Stimulated activated CD8-positive, alpha-beta memory T cell treated with anti-CD3 and anti-CD28 coated beads, Interleukin-7, amount 100 ng/mL, for 24 hours (primary cell): ENCODE measurements at places on chromosomes 13 and 19.

DNA sequence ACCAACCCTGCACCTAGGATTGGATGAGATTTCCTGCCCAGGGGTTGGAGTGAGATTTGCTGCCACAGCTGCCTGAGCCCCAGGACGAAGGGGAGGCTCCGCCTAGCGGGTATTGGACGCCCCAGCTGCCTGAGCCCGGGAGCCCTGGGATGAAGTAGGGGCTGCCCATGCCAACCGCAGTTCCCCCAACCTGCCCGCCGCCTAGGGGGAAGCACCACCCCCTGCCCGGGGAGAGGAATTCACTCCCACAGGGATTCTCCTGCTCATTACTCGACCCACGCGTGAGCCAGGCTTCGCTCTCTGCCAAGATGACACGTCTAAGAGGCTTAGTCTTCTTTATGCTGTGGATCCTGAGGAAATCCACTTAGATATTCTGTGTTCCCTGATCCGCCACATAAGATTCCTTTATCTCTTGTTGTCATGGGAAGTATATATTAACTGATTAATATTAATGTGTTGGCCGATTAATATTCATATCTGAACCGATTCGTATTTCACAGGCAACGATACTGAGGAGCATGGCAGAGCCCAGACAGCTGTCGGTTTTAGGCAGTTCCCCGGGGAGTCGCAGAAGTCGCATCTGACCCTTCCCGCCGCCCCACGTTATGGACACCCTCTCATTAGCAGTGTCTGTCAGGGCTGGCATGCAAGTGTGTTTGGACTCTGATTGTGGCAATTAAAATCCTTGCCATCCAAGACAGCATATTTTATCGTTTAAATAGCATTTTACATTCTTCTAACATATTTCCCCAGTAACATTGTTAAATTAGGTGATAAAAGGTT, 44.5 kb upstream of the KCTD15 start:
- DNase-seq, result no peak

GRCh38 chr13:49356223-49356622, 87.6 kb downstream of the CAB39L start:
- DNase-seq, result no peak

DNA sequence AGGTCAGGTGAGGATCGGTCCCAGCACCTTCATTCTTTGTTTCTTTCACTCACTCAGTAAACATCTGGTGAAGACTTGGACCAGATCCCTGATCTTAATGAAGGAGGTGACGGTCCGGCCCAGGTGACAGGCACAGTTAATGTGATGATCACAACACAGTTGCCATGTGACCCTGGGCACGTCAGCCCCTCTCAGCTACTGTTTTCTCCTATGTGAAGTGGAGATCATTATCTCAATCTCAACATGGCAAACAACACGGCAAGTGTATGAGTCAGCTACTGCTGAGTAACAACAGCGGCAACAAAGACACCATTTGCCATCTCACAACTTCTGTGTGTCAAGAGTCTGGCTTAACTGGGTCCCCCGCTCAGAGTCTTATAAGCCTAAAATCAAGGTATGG, 74.6 kb downstream of the GNG7 start:
- DNase-seq, result no peak

DNA sequence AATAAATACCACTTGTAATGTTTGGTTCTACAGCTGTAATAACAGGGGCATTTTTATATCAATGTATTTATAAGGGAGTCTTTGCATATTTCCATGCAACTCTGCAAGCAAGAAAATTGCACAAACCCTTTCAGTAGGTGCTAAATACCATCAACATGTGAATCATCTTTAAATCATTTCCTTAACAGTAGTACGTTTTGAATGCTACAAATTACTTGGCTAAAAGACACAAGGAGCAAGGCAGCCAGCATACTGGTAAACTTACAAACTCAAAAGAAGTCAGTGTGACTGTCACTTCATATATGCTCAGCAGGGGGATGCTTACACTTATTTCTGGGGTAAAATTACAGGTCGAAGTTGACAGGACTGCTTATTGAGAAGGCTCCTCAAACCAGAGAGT, 402.4 kb downstream of the EFNB2 start:
- DNase-seq, result no peak

DNA sequence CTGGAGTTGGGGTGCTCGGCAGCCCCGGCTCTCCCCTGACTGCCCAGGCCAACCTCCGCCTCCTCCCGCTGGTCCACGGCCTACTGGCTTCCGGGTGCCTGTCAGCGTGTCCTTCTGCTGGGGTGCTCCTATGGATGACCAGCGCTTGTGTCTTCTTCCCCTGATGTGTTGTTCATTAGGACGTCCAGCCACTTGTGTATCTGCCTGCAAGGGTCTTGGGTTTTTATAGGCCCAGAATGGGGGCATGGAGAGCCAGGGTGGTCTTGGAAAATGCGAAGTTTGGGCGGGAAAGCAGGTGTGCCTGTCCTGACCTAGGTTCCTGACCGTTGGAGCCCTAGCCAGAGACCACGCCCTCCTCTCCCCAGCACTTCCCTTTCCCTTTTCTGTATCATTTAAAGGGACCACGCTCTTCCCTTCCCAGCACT, 139.8 kb downstream of the SLITRK5 start:
- no peak for DNase-seq

GRCh38 chr13:74203576-74203975, 69.4 kb upstream of the KLF12 start:
- no peak for DNase-seq

DNA sequence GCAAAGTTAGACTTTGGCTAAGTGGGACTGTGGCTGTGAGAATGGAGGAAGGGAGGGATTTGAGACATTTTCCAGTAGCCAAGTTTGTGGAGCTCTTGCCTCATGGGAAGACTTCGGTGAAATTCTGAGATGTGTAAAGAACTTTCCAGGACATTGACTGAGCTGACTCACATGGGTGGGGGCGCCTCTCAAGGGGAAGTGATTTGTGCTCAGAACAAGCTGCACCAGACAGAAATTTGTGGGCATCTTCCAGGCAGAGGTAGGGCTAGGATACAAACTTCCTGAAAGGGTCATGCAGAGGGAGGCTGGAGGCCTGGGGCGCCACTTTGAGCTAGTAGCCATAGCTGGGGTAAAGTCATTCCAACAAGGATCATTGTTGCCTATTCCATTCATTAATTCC, 9.8 kb upstream of the SIGLEC10 start:
- DNase-seq, result no peak

DNA sequence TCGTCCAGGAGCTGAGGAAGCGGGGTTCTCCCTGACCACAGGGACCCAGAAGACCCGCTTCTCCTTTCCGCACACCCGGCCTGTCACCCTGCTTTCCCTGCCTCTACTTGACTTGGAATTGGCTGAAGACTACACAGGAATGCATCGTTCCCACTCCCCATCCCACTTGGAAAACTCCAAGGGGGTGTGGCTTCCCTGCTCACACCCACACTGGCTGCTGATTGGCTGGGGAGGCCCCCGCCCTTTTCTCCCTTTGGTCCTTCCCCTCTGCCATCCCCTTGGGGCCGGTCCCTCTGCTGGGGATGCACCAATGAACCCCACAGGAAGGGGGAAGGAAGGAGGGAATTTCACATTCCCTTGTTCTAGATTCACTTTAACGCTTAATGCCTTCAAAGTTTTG, 18.9 kb downstream of the VASP start:
- DNase-seq, result no peak

DNA sequence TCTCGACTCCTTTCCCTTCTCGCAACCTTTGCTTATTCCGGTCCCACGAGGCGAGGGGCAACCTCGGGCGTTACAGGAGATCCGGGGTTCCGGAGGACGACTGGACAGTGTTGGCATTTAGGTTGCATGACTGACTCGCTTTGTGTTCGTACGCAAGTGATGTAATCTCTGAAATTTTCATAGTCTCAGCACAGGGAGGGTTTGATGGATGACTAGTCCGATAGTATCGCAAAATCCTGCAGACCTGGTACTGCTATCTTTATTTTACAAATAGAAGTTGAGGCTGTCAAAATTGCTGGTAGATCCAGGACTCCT, 342 bp downstream of the DDX49 start:
- no peak for DNase-seq

DNA sequence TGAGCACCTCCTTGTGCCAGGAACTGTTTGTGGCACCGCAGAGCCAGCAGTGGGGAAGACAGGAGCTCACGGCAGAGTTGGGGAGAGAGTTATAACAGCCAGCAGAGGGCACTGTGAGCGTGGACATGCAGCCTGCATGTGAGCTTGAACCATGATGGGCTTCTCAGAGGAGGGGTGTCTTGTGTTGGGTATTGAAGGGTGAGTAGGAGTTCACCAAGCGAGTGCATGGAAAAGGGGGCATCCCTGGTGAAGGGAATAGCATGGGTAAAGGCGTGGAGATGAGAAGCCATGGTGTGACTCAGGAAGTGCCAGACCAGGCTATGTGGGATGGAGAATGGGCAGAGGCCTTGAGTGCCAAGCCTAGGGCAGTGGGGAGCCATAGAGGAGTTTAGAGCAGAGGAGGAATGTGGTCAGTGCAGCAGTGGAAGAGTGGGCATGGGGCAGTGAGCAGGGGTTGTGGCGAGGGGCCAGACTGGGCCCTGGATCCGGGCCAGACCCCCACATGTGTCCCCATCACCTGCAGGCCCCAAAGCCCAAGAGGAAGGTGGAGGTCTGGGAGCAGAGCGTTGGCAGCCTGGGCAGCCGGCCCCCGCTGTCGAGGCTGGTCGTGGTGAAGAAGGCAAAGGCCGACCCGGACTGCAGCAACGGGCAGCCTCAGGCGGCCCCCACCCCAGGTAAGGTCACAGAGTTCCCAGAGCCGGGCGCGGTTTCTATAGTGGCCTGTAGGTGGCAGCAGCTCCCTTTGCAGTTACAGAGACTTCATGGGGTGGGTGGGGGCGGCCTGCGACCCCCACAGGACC, 11.8 kb upstream of the SHD start:
- DNase-seq, result peak; percentile 41

GRCh38 chr19:33296488-33296971, 5.8 kb downstream of the CEBPA start:
- DNase-seq, result no peak

DNA sequence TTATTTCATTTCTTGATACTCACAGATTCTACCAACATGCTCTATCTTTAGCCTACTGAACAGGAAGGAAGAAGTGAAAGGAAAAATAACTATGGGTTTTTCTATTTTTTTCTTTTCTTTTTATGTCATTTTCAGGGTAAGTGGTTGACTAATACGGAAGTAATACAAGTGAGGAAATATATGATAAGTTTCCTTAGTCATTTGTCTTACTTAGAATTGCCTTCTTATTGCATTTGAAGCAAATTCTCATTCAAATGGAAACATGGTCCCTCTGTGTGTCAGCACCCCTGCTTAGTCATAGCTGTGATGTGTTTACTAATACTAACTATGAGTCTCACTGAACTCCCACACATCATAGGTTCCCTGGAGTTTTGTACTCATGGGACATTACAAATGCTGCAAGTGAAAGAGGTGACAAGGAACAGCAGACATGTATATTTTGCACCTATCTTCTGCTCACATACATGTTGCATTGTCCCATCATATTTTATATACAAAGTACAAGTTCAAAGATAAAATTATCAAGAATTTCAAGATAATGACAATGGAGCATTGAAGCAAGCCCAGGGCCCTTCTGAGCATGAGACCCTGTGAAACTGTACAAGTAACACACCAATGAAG, 60.1 kb downstream of the DCT start:
- no peak for DNase-seq
